Smooth muscle cell of trachea (primary cell): ENCODE measurements at places on chromosomes 6 and 20. TPM values are rescaled to one million over a fixed set of nuclear protein-coding genes. Genes with fewer than 3 reads are reported as not detected.

KIAA0408 gene
- total RNA-seq: 1.8 and 3.8 TPM in 2 replicates

DDO gene
- 0.29 and 0.66 TPM in 2 replicates for total RNA-seq

IP6K3 gene
- total RNA-seq: 0.50 TPM in 1 of 2 replicates, not detected in the other

KCNK5 gene
- not detected in 2 replicates for total RNA-seq

MANEA gene
- 9.8 and 11.2 TPM in 2 replicates for total RNA-seq

SLC2A10 gene
- total RNA-seq: 38.0 and 90.1 TPM in 2 replicates

C20orf141 gene
- 0.50 TPM in 1 of 2 replicates, not detected in the other for total RNA-seq

SPATA25 gene
- 1.5 and 3.5 TPM in 2 replicates for total RNA-seq

ZNF831 gene
- total RNA-seq: not detected in 2 replicates

FABP7 gene
- 0.15 TPM in 1 of 2 replicates, not detected in the other for total RNA-seq

CBLN4 gene
- not detected in 2 replicates for total RNA-seq

LY6G5C gene
- total RNA-seq: 0.66 and 0.73 TPM in 2 replicates

RPS6KA2 gene
- 60.4 and 122 TPM in 2 replicates for total RNA-seq

RAET1L gene
- total RNA-seq: not detected in 2 replicates

SLX4IP gene
- 4.5 and 6.5 TPM in 2 replicates for total RNA-seq

NR2E1 gene
- total RNA-seq: not detected in 2 replicates

DEFB113 gene
- not detected in 2 replicates for total RNA-seq

SERINC3 gene
- 92.4 and 144 TPM in 2 replicates for total RNA-seq

PEX6 gene
- 48.4 and 92.5 TPM in 2 replicates for total RNA-seq

OR12D3 gene
- total RNA-seq: not detected in 2 replicates

SLPI gene
- total RNA-seq: 0.33 TPM in 1 of 2 replicates, not detected in the other

GABRR1 gene
- not detected in 2 replicates for total RNA-seq

MRPS26 gene
- total RNA-seq: 31.4 and 32.7 TPM in 2 replicates

DDX43 gene
- 0.33 and 1.6 TPM in 2 replicates for total RNA-seq

RAD21L1 gene
- under 0.01 TPM in 1 of 2 replicates, not detected in the other for total RNA-seq

RIMS1 gene
- total RNA-seq: under 0.01 and 0.33 TPM in 2 replicates

GPR6 gene
- not detected in 2 replicates for total RNA-seq

SLC52A3 gene
- total RNA-seq: not detected in 2 replicates

C4B gene
- total RNA-seq: 6.4 and 6.8 TPM in 2 replicates

KIF13A gene
- total RNA-seq: 105 and 109 TPM in 2 replicates

TP53INP2 gene
- total RNA-seq: 4.2 and 4.5 TPM in 2 replicates

FNDC11 gene
- 1.8 and 2.3 TPM in 2 replicates for total RNA-seq

RNGTT gene
- total RNA-seq: 15.7 and 28.8 TPM in 2 replicates

DZANK1 gene
- total RNA-seq: 0.83 and 1.3 TPM in 2 replicates
